Foreskin keratinocyte (primary cell): ENCODE measurements at places on chromosomes 7 and 10.
A peak's percentile ranks its signal among the peaks of the same experiment; 100 is the strongest.

DNA sequence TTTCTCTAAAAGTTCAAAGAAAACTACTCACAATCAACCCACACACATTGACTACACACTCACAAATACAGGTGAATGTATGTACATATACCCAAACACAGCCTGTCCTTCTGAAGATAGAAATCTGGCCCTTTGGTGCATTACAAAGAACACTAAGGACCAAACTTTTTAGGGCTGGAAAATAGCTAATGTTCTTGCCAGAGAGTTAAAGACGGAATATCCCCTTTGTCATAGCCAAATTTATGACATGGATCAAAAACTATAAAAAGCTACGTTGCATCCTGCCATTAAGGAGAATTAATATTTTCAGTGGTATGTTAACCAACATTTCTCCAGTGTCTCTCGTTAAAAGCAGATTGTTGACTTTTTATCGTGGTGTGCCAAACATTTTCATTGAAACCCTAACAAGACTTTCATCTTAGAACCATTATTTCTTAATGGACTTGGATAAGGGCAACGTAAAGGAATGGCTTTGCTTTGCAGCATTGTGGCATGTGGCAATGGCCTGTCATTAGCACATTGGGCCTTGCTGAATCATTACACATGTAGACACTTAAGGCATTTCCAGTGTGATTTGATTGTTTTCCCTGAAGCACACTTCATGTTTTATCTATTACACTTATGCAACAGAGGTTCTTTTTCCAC lies 150.9 kb upstream of the MEOX2 start:
- no peak for DNase-seq

DNA sequence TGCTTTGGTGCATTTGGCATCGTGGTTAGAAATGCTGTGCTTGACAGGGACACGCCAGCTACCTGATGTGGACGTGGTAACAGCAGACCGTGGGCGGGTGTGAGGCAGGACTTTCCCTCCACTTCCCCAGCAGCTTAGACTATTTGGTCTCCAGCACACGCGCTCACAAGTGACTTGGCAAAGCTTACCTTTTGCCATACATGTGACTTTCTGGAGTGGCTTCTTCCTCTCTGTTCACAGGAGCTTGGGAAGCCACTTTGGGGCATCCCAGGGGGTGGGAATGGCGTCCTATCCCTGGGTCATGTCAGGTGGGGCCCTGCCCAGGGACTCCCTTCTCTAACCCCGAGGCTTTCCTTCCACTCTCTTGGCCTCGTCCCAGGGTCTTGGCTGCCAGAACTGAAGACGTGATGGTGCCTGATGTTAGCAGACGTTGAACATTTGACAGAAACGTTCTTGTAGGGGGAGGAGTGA lies 228.7 kb upstream of the KLF6 start:
- no peak for DNase-seq

GRCh38 chr7:93307131-93307660 lies 75.0 kb downstream of the VPS50 start:
- DNase-seq: peak; percentile 78

DNA sequence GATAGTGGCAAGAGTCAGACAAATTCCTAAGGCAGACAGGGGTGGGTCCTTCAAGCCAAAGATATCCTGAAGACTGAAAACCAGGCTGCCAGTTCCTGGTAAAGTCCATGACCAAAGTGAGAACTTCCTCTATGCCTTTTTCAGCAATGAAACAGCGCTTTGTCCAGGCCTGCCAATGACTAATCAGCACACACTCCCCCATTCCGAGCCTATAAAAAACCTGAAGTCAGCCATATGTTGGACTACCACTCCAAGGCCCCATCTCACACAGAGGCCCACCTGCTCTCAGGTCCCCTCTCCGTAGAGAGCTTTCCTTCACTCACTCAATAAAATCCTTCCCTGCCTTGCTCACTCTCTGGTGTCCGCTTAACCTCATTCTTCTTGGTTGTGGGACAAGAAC lies 402.2 kb downstream of the ANKRD7 start:
- DNase-seq: peak; percentile 39

GRCh38 chr7:123190109-123190831 lies 9.5 kb downstream of the SLC13A1 start:
- DNase-seq: no peak

DNA sequence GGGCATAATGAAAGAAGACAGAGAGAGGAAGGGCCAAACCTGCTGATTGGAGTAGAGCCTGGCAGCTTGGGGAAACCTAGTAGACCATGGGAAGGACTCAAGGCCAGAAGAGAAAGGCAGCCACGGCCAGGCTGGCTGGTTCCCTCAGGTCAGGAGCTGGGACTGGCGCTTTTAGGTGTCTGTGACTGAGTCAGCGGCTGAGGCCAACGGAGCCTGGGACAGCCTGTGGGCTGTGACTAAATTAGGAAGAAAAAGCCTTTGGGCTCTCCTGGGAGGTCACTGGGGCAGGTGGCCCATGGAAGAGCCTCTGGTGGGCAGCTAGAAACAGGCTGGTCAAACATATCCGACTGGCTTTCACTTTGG lies 108.9 kb upstream of the PDCD4 start:
- DNase-seq: no peak

GRCh38 chr7:130151591-130152492 lies 53.4 kb downstream of the TMEM209 start:
- peak; percentile 14 for DNase-seq

DNA sequence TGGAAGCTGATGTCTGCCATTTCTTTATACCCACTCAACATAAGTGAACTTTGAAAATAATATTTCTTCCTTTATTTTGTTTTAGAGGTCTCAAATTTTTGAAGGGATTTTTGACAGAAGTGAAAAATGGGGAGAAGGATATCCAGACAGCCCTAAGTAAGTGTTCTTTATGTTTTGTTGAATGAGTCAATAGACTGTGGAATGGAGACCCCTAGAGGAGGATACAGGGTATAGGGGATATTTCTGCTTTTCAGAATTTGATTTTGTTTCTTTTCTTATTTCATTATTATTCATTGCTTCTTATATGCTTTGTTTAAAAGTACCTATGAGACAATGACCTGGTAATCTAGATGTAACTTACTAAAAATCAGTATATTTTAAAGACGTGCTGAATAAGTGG lies 34.4 kb downstream of the PLEKHA8 start:
- DNase-seq: no peak

GRCh38 chr7:31497516-31497915 lies 16.4 kb upstream of the ITPRID1 start:
- DNase-seq: no peak

DNA sequence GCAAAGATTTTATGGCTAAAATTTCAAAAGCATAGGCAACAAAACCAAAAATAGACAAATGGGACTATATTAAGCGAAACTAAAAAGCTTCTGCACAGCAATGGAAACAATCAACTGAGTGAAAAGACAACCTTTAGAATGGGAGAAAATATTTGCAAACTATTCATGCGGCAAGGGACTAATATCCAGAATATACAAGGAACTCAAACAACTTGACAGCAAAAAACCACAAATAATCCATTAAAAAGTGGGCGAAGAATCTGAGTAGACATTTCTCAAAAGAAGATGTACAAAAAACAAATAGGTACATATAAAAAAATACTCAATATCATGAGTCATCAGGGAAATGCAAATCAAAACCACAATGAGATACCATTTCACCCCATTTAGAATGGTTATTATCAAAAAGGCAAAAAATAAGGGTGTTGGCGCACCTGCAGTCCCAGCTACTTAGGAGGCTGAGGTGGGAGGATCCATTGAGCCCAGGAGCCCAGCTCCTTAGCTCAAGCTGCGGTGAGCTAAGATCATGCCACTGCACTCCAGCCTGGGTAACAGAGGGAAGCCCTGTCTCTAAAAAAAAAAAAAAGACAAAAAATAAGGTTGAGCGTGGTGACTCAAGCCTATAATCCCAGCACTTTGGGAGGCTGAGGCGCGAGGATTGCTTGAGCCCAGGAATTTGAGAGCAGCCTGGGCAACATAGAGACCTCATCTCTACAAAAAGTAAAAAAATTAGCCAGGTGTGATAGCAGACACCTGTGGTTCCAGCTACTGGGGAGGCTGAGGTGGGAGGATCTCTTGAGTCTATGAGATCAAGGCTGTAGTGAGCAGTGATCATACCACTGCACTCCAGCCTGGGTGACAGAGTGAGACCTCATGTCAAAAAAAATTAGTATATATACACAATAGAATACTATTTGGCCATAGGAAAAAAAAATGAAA lies 4.2 kb upstream of the CCM2 start:
- no peak for DNase-seq

- no peak for DNase-seq
Measured at GRCh38 chr7:151088019-151088855, 2.0 kb downstream of the AGAP3 start.

DNA sequence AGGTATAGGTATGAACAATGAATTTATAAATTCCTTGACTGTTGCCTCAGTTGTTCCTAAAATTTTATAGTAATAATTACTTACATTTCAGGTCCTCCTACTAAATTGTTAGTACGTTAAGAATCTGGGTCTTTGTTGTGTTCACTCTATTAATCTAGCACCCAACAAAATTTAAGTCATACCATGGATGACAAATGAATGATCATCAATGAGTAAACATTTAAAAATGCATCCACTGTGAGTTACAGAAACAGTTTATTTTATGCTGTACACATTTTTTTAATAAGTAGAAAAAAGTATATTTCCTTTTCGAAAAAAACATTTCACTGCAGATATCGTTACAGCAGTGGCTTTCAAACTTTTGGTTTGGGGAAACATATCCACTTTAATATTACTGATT lies 265.2 kb downstream of the PCLO start:
- DNase-seq: peak; percentile 41

- no peak for DNase-seq
Measured at GRCh38 chr10:30055226-30055662, 4.1 kb downstream of the JCAD start.

DNA sequence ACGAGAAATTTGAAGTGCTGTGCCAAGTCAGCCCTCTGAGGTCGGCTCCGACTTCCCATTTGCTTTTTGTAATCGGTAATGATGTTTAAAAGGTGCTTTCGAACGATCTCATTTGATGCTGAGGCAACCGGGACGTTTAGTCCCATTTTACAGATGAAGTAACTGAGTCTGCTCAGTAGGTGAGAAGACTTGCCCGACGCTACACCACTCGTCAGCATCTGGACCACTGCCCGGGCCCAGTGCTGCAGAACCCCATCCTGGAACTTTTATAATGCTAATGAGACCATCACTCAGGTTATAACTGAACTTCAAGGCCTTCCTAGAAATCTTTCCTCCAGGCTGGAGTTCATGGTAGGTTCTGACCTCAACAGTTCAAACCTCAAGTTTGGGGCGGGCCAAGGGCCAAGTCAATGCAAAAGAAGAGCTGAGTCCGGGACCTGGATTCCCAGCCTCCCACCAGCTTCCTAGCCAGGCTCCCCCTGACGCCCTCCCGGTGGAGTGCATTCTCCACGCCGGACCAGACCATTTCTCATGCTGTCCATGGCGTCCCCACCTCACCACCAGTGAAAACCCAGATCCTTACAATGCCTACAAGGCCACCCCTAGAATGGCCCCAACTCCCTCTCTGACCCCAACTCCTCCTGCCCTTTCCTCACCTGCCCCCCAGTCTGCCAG lies 699 bp upstream of the PDLIM1 start:
- no peak for DNase-seq

DNA sequence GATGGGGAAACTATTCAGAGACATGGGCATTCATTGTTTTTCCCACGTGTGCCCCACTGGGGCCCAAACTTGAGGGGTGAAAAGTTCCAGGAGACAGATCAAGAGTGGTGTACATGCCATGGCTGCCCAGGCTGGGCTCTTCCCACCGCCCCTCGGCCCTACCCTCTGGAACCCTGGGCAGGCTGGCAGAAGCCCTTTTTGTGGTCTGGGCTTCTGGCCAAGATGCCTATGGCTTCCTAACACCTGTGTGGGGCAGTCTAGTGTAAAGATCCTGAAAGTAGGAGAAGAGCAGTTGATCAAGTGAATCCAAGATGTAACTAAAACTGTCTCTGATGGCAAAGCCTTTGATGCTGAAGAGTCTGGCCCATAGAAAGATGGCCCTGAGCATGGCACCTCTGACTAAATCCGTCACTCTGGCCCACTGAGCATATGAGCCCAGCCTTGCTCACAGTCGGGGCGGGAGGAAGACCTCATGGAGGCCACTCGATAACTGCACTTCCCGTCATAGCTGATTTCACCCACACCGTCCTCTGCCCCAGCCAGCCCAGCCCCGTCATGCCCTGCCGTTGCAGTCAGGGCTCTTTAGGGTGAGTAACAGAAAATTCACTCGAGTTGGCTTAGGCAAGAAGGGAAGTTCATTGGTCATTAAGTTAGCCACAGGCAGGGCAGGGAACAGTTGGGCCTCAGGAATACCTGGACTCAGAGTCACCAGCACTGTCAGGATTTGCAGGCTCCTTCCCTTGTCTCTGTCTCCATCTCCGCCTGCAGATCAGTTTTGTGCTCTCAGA lies 37.9 kb upstream of the MTPAP start:
- peak; percentile 62 for DNase-seq

GRCh38 chr7:146255609-146256008 lies 139.0 kb downstream of the CNTNAP2 start:
- no peak for DNase-seq

DNA sequence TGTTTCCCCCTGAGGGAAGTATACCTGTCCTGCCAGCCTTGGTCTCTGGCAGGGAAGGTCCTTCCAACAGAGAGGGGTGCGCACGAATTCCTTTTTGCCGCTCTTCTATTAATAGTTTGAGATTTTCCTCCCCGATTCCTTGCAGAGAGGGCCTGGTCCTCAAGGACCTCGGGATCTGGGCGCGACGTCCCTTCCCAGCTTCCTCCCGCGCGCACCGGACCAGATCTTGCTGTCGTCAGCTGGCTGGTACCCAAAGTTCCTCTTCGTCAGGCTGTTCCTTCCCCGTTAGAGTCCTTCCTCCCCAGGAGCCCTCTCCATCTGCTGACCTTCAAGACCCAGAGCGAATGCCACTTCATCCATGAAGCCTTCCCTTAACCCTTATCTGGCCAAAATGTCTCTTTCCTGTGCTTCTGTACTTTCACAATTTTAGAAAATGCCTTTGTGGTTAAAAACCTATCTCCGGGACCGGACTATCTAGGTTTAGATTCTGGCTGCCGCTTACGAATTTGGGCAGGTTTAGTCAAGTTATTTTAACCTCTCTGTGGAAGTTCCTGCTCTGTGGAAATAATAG lies 851 bp upstream of the GOT1 start:
- no peak for DNase-seq

- no peak for DNase-seq
Measured at GRCh38 chr10:660970-661596, 28.4 kb downstream of the DIP2C start.

DNA sequence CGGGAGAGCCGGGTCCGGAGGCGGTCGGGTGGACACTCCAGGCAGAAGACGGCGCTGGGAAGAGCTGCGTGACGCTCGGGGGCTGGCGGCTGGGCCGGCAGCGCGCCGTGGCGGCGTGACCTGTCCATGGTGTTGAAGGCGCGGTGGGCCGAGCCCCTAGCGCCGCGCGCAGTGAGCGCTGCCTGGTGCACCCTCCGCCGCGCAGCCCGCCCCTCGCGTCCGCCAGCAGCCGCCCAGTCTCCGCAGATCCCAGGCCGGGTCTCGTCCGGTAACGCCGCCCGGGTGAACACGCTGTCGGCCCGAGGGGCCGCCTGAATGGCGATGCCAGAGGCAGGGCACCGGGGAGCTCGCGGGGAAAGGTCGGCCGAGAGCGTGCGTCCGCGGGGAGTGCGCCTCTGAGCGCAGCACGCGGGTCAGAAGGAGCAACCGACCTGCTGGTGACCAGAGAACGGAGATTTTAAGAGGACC lies 657 bp upstream of the TMEM178B start:
- peak; percentile 11 for DNase-seq

- DNase-seq: no peak
Measured at GRCh38 chr7:128437426-128438332, 18.0 kb upstream of the HILPDA start.

- DNase-seq: peak; percentile 14
Measured at GRCh38 chr7:123847868-123848267, 2.9 kb downstream of the HYAL4 start.

GRCh38 chr10:131127610-131128009 lies 183.9 kb downstream of the TCERG1L start:
- no peak for DNase-seq
